ENCODE measurements at places on chromosomes 6 and 20.

- DNase-seq: no peak
These were observed 254.8 kb downstream of the CDC5L start for GRCh38 chr6:44642349-44642748.

DNA sequence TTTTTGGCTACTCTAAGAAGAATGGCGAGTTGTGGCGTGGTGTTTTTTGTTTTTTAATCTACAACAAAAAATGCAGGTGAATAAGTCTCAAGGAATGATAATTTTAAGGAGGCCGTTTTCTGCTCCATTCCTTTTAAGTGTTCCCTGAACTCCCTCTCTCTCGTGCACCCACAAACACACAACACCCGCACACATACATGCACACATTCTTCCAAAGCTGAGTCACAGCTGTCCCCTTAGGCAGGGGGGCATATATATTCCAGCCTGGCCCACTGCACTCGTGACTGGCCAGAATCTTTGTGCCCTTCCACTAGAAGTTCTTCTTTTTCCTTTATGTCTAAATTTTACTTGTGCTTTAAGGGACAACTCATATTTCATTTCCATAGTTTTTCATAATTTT, 405.7 kb downstream of the LMBRD1 start:
- no peak for DNase-seq

- DNase-seq: no peak
These were observed 6.2 kb downstream of the PTPN1 start for GRCh38 chr20:50516180-50516934.

- no peak for DNase-seq
These were observed 64.7 kb downstream of the RFX6 start for GRCh38 chr6:116941727-116942126.

- no peak for DNase-seq
These were observed 23.1 kb downstream of the FRMD1 start for GRCh38 chr6:168055696-168056489.

DNA sequence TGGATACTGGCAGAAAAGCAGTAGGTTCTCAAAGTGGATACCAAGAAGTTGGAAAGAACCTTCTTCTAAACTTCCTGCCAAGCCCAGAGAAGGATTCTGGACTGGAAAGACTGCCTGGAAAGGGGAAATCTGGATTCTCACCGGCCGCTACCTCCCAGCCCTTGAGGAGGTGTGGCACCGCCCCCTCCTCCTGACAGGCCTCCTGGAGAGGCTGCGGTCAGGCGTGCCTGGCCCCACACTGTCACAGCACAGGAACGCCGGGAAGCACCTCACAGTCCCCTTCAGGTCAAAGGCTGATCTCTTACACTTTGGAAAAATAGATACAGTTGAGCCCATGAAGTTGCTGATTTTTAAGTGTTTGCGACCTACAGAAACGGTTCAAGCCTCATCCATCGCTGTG, 16.3 kb upstream of the PDE10A start:
- DNase-seq: no peak

- no peak for DNase-seq
These were observed 318.9 kb upstream of the PLCB4 start for GRCh38 chr20:8749986-8750385.

GRCh38 chr6:109484122-109484521, 1.1 kb upstream of the ZBTB24 start:
- DNase-seq: no peak

- DNase-seq: peak; percentile 76
These were observed at the start of gene ENTPD6 for GRCh38 chr20:25195014-25195961. Gene ENTPD6 (plus strand): TSS chr20:25195712. CDS start chr20:25206537, 10,825 bp downstream.

- no peak for DNase-seq
These were observed 4.6 kb downstream of the TMEM181 start for GRCh38 chr6:158564243-158565121.

DNA sequence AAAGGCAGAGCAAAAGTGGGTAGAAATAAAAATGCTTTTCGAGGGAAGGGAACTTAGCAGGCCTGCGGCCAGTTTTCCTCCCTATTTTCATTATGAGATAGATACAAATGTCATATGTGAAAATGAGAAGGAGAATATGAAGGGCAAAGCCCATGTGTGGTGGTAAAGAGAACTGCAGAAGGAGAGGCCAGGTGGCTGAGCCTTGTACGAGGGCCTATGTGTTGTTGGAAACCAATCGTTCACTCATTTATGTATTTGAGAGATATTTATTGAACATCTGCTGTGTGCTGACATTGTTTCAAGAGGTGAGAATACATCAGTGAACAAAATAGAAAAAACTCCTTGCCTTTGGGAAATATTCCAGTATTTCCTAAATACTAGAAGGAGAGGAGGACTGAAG, 147.7 kb downstream of the SH3BGRL2 start:
- DNase-seq: no peak

DNA sequence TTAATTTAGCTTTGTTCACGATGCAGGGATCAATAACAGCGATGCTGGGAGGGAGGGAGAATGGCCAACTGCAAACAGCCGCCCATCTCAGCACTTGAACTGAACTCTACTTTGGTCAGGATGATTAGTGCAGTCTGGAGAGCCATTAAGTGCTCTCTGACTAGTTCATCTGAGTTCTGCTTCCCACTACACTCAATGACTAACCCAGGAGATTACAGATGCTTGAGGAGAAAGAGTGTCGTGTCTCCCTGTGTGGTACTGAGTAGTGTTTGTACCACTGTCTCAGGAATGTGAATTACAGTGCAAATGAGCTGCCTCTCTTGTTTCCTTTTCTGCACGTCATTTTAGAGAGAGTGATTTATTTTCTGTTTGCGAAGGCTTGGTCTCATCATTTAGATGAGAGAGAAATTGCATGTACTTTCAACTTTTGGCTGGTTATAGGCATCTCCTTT, 23.5 kb downstream of the CARMIL1 start:
- DNase-seq: no peak

DNA sequence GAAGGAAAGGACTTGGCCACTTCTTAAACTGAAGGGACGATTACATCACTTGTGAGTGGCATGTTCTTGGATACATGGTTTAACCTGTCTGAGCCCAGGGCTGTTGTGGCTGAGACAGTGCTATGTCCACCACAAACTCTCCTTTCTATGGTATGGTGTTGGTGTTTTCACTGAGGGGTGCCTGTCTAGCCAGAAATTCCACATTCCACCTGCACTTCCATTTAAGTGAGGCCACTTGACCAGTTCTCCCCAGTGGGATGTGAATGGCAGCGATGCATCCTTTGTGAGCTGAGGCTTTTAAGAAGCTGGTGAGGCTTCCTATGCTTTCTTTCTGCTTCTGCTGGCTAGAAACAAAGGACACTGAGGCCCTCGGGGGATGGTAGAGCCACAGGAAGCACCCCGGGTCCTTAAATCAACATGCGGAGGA, 151.4 kb upstream of the CHD6 start:
- DNase-seq: no peak

- no peak for DNase-seq
These were observed 2.1 kb upstream of the SOX4 start for GRCh38 chr6:21591446-21591845.

GRCh38 chr6:55490871-55491270, 88.1 kb downstream of the HMGCLL1 start:
- no peak for DNase-seq

GRCh38 chr6:118403036-118403435, 145.1 kb upstream of the PLN start:
- no peak for DNase-seq

GRCh38 chr6:12001004-12001705, 11.0 kb upstream of the HIVEP1 start:
- DNase-seq: no peak

GRCh38 chr6:83221889-83222479, 28.8 kb downstream of the RWDD2A start:
- peak; percentile 21 for DNase-seq

GRCh38 chr6:153484056-153484455, 353.0 kb upstream of the RGS17 start:
- no peak for DNase-seq

- DNase-seq: no peak
These were observed 73.8 kb upstream of the KCNG1 start for GRCh38 chr20:51096582-51097267.

DNA sequence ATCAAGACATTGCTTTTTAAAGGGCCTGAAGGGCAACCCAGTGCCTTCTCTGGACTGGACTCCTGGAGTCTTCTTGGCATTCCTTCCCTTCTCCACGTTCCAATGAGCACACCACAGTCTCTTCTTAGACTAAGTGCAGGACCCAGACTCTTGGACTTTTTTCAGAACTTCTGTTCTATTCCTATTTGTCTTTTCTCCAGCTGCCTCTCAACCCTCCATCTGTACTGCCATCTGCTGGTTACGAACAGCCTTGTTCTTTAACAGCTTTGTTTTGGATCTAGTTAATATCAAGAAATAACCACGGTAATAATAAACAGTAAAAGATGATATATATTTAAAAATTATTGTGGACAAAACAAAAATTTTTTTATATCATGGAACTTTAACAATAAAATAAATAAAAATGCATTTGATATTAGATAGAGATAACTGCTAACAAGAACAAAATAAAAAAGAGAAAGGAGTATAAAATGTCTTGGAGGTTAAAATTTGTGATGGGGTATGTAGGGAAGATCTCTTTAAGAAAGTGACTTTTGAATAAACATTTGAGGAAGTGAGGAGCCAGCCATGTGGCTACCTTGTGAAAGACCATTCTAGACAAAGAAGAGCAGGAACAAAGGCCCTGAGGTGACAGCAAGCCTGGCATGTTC, 105.1 kb upstream of the HCRTR2 start:
- no peak for DNase-seq

DNA sequence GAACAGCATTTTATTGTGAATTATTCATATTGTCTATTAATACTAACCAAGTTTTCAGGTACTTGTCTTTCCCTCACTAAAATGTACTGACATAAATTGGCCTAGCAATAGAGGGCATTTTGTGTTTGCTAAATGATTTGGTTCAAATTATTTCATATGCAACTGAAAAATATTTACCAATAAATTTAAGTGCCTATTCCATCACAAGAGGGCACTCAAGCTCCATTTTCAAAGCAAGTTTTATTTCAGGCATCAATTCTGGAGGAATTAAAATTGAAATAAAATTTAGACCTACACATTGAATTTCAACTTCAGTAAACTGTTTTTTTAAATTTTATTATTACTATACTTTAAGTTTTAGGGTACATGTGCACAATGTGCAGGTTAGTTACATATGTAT, 114.3 kb upstream of the SYNCRIP start:
- DNase-seq: no peak

GRCh38 chr6:3904518-3904917, 55.3 kb downstream of the FAM50B start:
- no peak for DNase-seq

- DNase-seq: no peak
These were observed 6.5 kb downstream of the HELZ2 start for GRCh38 chr20:63567386-63568169.

GRCh38 chr6:110485491-110485890, 9.1 kb upstream of the SLC22A16 start:
- DNase-seq: no peak

- DNase-seq: no peak
These were observed 33.2 kb downstream of the SLC22A23 start for GRCh38 chr6:3423439-3424184.

GRCh38 chr20:10793766-10794165, 120.0 kb upstream of the JAG1 start:
- DNase-seq: no peak

DNA sequence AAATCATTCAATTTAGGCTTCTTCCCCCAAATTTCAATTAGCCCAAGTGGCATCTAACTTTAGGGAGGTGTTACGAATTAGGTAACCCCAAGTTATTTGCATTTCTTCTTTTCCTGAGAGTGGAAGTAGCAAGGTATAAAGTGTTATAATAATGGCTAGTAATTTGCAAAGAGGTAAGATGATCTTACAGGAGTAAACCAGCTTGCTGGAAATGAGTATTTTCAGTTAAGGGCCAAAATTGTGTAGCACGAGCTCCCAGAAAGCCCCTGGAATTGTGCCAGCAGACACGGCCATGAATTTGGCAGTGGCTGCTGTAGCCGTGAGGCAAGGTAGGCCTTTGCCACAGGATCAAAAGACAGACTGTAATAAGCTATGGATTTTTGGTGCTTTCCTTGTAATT, 38.0 kb downstream of the CITED2 start:
- no peak for DNase-seq

DNA sequence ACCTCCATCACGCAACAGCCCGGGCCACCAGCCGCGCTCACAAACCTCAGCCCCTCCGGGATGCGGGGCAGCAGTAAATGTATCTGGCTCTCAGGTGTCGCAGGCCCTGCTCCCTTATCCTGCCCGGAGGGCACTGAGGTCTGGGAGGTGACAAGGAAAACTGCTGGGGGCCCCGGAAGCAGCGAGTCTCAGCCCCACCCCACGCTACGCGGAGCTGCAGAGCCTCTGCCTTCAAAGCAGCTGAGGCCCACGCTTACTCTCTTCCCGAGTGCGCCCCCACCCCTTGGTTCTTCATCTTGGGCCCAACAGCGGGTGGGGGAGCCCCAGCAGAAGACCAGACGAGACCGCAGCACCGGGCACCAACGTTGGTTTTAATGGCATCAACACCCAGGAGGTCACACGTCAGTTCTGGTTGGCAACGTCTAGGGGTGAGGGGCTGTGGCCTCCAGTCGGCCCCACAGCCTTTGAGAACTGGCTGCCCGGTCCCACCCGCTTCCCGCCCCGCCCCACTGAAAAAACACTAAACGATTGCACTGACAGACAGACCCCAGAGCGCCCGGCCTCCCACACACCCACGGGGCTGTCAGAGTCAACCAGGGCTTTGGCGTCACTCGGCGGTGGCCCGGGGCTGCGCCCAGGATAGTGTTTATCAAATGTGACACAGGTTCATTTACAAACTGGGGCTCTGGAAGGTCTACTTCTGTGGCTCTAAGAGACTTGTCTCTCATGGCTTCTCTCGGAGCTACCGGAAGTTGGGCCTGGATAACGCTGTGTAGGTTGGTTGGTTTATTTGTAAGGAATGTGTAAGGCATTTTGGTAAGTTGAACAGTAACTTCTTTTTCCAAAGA, 43.7 kb downstream of the DSTN start:
- DNase-seq: no peak

DNA sequence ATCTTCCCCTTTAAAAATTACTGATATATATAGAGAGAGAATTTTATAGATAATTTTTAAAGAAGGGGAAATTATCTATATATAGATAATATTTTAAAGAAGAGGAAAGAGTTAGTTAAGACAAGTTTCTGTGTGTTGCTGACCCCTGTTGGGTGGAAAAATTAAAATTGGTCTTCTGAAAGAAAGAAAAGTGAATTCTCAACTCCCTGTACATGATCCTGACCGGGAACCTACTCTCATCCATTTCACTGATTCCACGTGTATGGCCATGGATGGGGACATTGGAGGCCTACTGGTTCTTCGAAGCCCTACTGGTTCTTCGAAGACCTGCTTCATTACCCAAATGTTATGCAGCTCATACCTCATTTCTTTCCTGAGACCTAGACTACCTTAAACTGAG, 53.0 kb upstream of the TCF21 start:
- DNase-seq: no peak

GRCh38 chr6:170453586-170454511, 99.3 kb downstream of the PSMB1 start:
- no peak for DNase-seq

- DNase-seq: no peak
These were observed 87.9 kb upstream of the BEND6 start for GRCh38 chr6:56866917-56867522.

- DNase-seq: no peak
These were observed 1.0 kb downstream of the EHMT2 start for GRCh38 chr6:31896493-31896855.

All from thymus (tissue), 14 donors.